Epithelial cell of prostate (primary cell): ENCODE measurements at places on chromosomes 2 and 18.
A peak's percentile ranks its signal among the peaks of the same experiment; 100 is the strongest.

GRCh38 chr2:127051116-127052056, 55.6 kb downstream of the BIN1 start:
- DNase-seq, result no peak

GRCh38 chr2:207766041-207766551, 3.6 kb downstream of the FZD5 start:
- DNase-seq, result no peak

- DNase-seq, result no peak
Observed at GRCh38 chr2:106208874-106209273, 14.8 kb upstream of the UXS1 start.

DNA sequence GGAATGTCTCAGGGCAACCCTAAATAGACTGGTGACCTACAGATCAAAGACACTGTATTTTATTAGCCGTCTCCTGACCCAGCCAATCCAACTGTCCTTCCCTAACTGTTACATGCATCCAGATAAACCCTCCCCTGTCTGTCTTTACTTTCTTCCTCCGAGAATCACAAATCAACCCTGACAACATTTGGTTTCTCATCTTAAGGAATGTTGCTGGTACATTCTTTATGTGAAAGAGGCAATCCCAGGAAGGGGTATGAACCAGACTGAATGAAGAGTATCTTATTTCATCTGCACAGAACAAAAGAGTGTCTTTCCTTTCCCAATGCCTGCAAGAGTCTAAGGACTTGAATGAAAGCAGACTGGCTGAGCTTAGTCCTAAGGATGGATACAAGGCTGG, 113.9 kb upstream of the LTBP1 start:
- no peak for DNase-seq

GRCh38 chr18:14031053-14031452, 101.2 kb downstream of the ZNF519 start:
- DNase-seq, result no peak

GRCh38 chr2:240462073-240462706, 26.7 kb downstream of the GPC1 start:
- no peak for DNase-seq

DNA sequence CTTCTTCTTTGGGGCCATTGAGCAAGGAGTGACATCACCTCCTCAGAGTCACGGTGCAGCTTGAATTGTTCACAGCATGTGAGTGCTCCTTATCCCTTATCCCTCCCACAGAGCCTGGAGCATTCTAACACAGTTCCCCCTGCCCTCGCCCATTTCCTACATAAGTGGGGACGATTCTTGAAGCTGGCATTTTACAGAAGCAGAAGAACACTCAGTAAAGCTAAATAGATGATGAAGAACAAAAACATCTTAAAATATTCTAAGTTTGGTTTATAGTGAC, 135.8 kb upstream of the APCDD1 start:
- DNase-seq, result no peak

DNA sequence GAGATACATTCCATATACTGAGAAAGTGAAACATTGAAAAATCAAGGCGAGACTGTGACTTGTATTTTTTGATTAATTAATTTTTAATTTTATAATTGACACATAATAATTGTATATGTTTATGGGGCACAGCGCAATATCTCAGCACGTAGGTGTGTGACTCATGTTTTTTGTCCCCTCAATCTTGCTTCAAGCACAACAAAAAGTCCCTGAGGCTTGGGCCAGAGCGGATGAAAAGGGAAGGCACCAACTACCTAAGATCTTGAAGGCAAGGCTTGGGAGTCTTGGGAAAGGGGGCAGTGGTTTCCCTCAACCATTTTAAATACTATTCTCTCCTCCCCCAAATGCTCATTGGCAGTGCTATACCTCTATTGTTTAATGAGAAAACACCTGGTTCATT, 9.9 kb downstream of the SGPP2 start:
- DNase-seq, result no peak

GRCh38 chr2:69366-70344, 23.4 kb upstream of the FAM110C start:
- DNase-seq, result no peak

GRCh38 chr2:143823296-143823695, 694.1 kb downstream of the ARHGAP15 start:
- no peak for DNase-seq

- DNase-seq, result no peak
Observed at GRCh38 chr18:59344996-59345395, 14.1 kb downstream of the LMAN1 start.

DNA sequence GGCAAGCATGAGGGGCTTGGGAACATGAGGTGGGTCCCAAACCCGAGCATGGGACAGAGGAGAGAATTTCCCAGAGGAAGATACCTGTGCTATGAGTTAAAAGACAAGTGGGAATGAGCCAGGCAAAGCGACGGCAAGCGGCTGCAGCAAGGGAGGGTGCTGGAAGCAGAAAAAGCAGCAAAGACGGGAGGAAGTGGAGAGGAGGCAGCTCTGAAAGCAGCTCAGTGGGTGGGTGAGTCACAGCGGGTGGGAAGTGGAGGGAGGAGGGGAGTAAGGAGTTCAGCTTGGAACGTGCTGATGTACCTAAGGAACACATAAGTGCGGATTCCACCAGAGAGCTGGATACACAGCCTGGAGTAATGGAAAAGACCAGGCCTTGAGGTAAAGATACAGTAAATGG, 41.4 kb downstream of the THUMPD2 start:
- no peak for DNase-seq

DNA sequence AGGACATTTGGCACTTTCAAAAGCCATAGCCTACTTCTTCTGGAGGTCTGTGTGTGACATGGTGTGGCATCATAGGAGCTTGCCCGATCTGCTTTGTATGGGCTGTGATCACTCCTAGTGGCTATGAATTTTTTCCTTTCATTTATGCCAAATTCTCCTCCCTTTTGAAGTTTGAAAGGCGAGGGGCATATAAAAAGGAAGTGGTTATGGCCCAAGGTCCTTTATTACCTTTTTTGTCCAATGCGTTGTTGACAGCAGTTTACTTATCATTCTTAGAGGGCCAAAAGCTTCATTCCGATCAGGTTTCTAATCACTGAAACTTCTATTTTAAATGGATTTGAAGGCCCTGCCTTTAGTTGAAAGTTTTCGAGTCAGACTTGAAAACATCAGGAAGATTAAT, 224.3 kb upstream of the FOSL2 start:
- DNase-seq, result no peak

DNA sequence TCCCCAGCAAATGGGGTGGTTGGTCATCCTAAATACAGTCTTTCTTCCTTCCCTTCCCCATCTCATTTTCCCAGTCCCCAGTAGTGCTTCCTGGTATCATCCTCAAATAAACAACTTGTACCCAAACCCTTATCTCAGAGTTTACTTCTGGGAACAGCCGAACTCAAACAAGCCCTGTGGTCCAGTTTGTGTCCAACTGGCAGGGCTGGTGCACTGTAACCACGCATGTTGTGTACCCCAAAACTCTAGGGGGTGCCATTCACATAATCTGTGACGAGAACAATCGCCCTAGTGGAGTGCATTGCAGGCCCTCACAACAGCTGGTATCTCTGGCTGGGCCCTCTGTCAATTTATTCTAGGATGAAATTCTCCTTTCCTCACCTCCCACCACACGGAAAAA, 366.2 kb downstream of the TNS1 start:
- no peak for DNase-seq

- DNase-seq, result no peak
Observed at GRCh38 chr2:160445673-160446072, 47.9 kb downstream of the RBMS1 start.

GRCh38 chr2:31168291-31168690, 30.1 kb upstream of the GALNT14 start:
- DNase-seq, result no peak

DNA sequence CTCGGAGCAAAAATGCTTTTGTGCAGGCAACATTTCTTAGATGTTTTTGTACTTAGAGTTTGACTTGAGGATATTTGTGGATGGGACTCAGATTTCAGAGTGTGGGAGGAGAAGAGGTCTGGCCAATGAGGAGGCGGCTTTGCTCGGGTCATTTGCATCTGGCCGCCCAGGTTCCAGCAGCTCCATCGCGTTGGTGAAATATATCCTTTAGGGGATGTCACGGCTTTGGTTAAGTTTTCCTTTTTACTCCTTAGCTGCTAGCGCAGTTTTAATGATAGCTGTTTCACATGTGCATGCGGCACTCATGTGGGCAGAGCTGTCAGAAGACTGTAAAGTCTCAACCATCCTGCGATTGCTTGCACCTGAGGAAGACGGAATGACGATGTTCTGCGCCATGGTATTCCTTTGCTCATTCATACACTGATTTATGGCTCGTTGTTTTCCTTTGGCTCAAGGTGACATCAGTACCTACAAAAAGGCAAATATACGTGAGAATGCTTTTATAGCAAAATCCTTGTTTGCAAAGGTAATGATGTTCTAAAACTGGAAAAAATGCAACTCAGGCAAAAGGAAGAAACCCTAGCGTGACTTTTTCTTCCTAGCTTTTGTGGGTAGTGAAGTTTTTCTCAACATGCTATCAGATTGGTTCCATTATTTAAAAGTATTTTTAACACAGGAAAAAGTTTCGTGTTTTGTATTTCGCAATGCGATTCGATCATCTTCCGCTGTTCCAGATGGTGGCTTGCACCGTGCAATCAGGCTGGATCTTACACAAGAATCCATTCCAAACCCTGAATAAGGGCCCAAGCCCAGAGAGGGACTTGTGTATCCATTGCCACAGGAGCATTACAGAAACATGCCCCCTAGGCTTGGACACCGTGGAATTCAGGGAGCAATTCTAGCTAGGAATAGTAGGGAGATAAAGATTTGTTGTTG, 70.5 kb upstream of the ZNF516 start:
- peak; percentile 55 for DNase-seq

DNA sequence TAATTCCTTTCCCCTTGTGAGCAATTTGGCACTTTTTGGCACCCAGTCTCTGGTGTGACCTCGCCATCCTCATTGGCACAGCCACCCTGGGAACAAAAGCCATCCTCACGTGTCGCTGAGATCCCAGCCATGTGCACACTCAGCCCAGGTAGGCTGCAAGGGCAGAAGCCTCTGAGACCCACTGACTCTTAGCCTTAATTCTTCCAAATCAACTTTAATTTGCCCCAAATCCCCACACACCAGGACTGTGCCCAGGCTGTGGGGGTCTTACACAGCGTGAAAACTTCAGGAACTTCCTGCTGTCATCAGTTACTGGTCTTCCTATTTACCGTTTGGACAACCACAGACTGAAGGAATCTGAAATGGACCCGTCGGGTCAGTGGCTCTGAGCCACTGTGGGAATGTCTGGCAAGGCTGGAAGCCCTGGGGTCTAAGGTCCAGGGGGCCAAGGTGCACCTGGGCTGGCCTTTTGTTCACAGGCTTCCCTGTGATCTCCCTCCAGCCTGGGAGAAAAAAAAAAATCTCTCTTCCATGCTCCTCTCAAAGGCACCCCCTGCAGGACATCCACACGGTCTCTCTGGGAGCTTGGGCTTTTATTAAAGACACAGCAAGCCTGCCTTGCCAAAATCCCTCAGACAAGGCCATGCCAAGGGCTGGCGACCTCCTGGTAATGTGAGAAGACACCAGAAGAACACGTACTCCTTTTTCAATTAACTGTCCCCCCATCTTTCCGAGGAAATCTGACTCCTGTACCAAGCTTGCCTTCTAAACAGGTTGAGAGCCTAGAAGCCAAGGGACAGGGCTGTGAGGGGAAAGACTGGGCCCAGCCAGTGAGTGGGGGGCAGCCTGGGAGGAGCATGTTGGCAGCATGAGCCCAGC, 42.1 kb upstream of the LAPTM4A start:
- no peak for DNase-seq

GRCh38 chr2:3628241-3628679, 29.7 kb upstream of the ALLC start:
- no peak for DNase-seq

DNA sequence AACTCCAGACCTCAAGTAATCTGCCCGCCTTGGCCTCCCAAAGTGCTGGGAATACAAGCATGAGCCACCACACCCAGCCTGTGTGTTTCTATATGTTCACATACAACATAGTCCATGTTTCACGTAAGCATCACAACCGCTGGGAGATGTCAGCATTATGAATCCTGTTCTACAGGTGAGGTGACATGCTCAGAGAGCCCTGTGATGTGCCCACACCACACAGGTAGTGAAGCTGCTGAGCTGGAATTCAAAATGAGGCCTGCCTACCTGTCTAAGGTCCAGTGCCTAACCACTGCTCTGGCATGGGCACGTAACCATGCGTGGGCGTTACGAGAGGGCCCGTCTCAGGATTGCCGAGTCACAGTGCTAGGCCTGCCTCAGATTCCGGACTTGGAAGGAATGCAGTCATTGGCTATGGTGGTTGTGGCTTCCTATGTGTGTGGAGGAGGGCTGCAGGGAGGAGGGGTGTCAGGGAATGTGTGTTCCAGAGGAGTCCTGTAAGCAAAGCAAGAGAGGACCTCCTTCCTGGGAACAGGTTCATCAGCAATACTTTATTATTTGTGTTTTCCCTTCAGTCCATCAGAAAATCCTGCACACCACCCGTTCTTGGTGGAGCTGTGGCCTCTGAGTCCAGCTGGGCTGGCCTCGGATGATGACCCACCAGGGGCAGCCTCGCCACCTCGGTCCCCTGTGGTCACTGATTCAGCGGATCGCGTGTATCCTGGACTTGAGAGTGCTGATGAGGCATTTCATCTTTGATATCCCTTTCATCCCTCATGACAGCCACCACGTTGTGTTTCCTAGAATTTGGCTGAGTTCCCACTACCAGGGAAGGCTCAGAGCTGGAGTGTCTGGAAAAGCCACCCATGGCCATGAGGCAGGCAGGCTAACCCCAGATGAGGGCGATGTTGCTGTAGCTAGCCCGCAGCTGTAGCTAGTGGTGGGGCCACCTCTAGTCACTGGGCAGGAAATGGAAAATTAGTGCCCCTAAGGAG, 31.1 kb downstream of the HK2 start:
- peak; percentile 52 for DNase-seq

DNA sequence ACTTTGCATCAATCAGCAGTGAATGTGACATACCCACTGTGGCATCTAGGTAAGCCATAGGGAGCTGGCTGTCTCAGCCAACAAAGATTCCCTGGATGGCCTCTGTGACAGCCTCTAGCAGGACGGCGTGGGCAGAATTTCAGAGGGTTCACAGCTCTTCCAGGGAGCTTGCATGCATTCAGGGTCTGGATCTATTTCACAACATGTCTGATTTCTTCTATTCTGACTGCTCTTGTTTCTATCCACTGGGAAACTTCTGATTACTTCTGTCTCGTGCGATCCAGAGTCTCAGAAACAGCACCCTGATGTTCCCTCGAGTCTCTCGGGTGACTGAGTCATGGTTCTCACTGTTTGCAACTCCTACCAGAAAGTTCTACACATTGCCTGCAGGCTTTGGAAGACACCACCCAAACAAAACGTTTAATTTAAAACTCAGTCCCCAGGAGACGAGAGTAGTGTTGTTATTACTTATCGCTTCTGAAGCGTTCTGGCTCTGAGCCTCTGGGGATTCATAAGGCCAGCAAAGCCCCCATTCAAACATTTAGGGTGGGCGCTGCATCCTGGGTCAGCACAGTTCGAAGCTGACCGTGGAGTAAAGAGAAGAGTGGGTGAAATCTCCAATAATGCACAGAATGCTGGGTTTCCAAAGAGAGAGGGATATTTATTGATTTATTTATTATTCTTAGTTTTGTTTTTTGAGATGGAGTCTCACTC, 41.9 kb upstream of the ODC1 start:
- DNase-seq, result no peak
